ENCODE measurements at places on chromosomes 4 and X.

DNA sequence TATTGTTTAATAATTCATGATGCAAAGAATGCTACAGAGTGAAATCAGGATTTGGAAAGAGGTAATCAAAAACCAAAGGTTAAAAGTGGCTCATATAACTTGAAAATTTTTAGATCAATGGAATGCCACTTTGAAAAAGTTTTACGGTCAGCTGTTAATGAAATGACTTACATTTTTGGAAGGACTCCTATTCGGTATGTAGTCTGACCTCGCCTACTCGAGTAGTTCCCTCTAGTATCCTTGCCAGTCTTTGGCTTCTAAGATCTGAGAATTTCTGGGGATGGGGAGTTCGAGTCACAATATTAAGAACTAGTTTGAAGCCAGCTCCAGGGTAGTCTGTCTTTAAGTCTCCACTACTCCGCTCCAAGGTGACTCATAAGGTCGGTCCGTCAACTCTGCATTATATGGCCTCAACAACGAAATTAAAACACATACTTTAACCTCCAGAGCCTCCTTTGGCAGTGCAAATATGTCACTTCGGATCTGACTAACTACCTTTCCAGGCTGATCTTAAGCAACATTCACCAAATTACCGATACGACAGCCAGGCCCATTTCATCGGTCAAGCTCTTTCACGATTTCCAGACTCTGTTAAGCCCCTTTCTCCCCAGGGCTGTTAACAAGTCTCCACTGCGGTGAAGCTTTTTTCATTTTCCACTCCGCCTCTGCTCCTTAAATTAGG is 733 bp upstream of the NAA15 start:
- no peak for DNase-seq

- DNase-seq: no peak
Observed at GRCh38 chrX:43148305-43148704, 370.3 kb upstream of the PPP1R2C start.

GRCh38 chrX:21982311-21982710 is 41.8 kb downstream of the SMS start:
- no peak for DNase-seq

DNA sequence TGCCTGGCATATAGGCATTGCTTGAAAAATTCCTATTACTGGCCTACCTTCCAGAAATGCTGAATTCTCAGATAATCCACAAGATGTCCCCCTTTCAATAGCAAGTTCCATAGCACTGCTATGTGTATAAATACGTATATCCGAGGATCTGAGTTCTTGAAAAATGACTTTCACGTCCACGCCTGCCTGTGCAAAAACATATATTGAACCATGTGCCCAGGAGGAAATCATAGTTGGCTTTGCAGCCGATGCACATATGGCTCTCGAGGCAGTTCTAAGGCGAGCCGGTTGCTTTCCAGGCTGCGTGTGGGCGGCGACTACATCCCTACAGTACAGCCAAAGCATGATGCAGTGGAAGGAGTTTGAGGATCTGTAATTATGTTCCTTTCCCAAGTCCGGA is 55.4 kb upstream of the ESX1 start:
- DNase-seq: no peak

GRCh38 chr4:109051054-109051453 is 251.4 kb downstream of the COL25A1 start:
- no peak for DNase-seq

GRCh38 chr4:117699595-117699994 is 334.7 kb upstream of the NDST3 start:
- DNase-seq: no peak

DNA sequence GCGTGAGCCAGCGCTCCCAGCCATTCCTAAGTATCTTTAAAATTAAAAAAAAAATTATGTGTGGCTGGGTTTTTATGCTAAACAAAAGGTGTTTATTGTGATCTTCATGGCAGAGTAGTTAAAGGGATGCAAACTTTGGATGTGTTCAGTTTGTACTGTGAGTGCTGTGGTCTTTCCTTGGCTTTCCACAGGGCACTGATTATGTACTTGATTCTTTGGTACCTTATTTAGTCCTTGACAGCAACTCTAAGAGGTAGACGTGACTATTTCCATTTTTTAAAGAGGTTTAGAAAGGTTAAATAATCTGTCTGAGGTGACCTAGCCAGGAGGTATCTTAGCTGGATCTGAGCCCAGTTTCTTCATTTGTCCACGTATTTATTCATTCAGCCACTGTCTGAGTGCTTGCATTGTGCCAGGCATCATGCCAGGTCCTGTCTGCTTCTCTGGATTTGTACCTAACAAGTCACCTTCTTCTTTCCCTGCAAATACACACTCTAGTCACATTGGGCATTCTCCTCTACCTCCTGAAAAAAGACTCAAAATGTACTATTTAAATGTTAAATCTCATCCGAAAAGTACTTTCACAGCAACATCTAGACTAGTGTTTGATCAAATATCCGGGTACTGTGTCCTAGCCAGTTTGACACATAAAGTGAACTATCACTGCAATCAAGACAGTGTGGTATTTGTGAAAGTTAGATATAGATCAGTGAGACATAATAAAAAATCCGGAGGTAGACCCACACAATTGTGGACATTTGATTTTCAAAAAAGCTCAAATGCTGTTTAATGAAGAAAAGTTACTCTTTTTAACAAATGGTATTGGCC is 31.5 kb downstream of the WWC2 start:
- DNase-seq: no peak

GRCh38 chr4:48804584-48805301 is 24.7 kb upstream of the FRYL start:
- no peak for DNase-seq

- peak; percentile 61 for DNase-seq
Observed at GRCh38 chrX:24494647-24495075, 29.6 kb downstream of the PDK3 start.

DNA sequence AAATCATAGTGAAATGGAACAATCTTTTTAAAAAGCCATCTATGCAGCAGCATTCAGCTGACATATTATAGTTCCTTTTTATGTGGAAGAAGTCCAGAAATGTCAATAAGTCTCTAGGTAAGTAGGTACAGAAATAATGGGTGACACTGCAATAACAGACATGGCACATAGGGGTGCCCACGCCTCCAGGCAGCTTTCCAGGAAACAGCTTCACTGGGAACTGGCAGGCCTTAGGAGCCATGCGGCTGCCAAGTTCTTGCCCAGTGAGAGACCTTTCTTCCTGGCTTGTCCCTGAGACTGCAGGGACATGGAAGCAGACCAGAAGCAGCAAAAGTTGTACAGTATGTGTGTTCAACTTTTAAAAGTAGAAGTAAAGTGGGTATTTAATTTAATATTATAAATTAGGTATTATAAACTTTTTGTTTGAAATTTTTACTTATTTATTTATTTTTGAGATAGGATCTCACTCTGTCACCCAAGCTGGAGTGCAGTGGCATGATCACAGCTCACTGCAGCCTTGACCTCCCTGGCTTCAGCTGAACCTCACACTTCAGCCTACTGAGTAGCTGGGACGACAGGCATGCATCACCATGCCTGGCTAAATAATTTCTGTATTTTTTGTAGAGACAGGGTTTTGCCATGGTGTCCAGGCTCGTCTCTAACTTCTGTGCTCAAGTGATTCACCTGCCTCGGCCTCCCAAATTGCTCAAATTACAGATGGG is 12.1 kb upstream of the ETNPPL start:
- no peak for DNase-seq

DNA sequence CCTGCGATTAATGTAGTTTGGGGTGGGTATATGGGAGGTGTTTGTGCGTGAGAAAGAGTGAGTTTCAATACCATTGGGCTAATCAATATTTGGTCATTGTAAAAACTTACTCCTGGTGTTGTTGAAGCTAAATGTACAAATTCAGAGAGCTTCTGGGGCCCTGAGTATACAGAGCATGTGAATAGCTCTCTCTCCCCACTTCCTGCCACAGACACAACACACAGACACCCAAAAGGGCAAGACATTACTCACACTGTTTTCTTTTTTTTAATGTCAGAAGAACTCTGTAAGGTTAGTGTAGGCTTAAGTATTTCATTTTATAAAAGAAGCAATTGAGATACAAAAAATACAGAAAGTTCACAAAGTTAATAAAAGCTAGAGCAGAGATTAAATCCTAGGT is 151.3 kb upstream of the KCNIP4 start:
- no peak for DNase-seq

- DNase-seq: no peak
Observed at GRCh38 chrX:73765776-73766430, 202.9 kb downstream of the CHIC1 start.

- no peak for DNase-seq
Observed at GRCh38 chrX:49850028-49850427, 20.9 kb downstream of the PAGE4 start.

- DNase-seq: no peak
Observed at GRCh38 chrX:140250391-140250790, 254.5 kb downstream of the SOX3 start.

- DNase-seq: peak; percentile 95
Observed at GRCh38 chrX:107484002-107484726, 34.7 kb downstream of the FRMPD3 start.

DNA sequence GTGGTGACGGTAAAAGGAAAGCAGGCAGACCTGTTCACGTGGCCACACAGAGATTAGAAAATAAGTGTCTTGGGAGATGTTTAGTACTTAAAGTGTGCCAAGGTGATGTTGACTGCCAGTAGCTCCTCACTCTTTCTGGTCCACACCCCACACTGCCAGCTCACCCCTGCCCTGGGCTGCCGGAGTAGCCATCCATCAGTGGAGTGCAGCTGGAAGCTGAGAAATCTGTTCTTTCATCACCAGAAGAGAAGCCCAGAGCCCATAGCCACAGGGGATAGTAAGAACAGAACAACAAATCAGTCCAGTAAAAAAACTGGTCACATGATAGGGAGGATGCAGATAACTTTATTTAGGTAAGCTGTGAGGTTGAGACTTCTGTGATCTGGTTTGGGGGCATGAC is 64.1 kb downstream of the WWC2 start:
- peak; percentile 78 for DNase-seq

- peak; percentile 52 for DNase-seq
Observed at GRCh38 chr4:7877176-7877575, 62.5 kb downstream of the AFAP1 start.

DNA sequence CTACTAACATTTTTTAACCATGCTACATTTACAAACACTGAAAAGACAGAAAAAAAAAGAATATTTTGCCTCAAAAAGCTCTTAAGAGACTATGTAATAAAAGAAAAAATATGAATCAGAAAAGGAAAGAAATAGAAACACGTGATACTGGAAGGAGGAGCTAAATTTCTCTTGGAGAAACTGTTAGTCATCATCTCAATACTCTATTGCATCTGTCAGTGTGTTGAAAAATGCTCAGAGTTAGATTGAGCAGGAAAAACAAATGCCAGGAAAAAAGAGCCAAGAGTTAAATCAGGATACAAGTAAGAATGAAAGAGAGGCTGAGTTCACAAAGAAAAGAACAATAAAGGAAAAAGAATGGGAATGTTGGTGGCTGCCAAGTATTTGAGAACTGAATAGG is 2.6 kb downstream of the RAB28 start:
- no peak for DNase-seq

DNA sequence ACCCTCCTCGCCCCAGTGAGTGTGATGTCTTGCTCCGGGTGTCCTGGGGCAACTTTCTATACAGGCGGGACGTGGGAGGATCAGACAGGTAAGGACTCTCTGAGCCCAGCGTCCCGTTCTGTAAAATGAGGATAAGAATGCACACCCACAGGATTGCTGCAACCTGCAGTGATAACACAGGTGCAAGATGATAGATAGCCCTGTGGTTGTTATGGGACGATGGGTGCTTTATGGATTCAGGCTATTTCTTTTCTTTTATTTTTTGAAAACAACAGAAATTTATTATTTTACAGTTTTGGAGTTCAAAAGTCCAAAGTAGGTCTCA is 28.6 kb downstream of the BEX3 start:
- DNase-seq: no peak

DNA sequence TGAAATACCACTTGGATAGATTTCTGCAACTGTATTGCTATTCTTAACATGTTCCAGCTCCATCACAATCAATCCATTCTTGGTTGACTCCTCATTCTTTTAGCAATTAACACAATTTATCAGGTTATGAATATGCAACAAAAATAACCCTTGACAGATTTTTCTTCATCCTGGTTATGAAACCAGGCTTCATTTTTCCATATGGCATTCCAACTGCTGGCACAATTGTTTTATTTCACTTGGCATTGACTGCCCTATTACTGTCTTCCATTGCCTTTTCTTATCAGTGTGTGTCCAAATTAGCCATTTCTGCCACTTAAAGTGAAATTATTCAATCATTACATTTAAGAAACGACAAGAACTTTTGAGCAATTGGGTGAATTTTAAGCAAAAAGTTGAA is 388.8 kb upstream of the EPHA5 start:
- DNase-seq: no peak

DNA sequence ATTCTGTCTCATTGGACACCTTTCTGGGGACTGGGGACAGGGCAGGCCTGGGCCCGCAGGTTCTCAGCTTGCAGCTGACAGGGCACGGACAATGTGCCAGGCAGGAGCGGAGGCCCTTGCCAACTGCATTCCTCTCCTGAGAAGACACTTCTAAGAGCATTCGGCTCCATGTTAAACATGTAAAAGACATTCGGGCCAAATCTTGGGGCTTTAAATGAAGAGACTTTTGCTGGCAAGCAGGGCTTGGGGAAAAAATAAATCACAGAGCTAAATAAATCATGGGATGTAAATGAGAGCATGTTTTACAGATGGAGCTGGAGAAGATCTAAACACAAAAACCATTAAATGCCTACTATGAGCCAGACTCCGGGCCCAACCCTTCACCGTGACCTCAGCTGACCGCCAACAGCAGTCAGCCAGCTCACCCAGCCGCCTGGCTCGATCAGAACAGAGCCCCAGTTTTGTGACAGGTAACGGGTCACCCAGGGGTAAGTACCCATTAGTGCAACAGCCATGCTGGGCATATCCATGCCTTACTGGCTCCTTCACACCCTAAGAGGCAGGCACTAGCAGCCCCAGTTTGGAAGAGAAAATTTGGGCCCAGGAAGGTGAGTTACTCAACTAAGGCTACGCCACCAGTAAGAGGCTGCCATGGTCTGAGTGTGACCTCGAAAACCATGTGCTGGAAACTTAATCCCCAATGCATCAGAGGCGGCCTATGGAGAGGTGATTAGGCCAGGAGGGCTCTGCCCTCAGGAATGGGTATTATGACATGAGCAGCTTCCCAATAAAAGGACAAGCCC is 14.7 kb downstream of the WDR1 start:
- DNase-seq: no peak

DNA sequence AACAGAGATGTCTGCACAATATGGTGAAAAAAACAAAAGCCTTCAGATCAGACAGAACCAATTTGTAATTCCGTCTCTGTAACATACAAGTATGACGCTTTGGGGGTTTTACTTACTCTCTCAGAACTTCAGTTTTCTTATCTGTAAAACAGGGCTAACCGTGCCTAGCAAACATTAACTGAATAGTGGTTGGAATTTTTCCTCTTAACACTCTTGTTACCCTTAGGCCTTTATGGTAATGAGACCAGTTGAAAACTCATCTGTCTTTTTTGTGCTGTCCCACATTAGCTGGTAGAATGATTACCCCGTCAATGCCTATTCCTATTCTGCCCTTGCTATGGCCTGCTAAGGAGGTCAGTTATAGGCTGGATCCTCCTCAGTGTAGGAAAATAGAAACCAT is 4.5 kb upstream of the MYOZ2 start:
- no peak for DNase-seq

All from islet precursor cell (in vitro differentiated cells).